MM.1S (cell line): ENCODE measurements at places on chromosomes 7 and 10.

- no peak overlapping the region for H3K4me3 ChIP-seq
- no peak overlapping the region for H3K27ac ChIP-seq
- no peaks in the 10 kb centered on the region for H3K4me1 ChIP-seq
- no peak for DNase-seq
Observed at GRCh38 chr7:3174515-3175284, 126.4 kb upstream of the SDK1 start.

DNA sequence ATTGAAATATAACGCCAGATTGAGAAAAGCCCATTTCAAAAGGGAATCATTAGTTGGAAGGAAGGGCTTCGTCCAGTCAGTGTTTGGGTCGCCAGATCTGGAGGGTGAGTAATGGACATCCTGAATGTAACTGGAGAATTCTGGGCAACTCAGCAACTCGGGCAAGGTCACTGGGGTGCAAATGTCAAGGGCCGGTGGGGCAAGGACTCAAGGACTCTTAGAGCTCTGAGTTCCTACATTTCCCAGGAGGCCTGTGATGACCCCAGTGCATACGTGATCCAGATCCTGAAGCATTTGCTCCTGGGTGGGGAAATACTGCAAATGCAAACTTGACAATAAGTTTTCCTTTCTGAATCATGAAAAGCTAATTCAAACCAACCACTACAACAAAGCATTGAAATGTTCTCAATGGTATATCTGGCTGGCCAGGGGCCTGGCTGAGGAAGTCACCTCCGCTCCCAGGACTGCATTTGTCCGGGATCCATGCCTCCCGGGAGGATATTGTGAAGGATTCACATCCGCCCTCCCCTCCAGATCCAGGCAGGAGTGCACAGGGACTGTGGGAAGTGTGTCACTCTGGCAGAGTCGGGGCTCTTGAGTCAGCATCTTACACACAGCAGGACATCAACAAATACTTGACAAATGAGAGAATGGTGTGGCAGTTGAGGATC lies 164.0 kb downstream of the FANK1 start:
- no peak for DNase-seq
- H3K27ac ChIP-seq, result no peak overlapping the region
- H3K27me3 ChIP-seq, result peaks cover 7% of the 10 kb centered on the region; the same call in 1 of the 2 replicates
- H3K4me3 ChIP-seq, result no peak overlapping the region
- H3K36me3 ChIP-seq, result no peaks in the 10 kb centered on the region

- H3K27ac ChIP-seq, result peak overlapping the region; percentile 94
- H3K4me3 ChIP-seq, result peak overlapping the region; percentile 15; the same call in 1 of the 2 replicates
- DNase-seq, result peak; percentile 71
- no peaks in the 10 kb centered on the region for H3K27me3 ChIP-seq
- H3K4me1 ChIP-seq, result peaks cover 25% of the 10 kb centered on the region
Observed at GRCh38 chr10:86486856-86487255, 34.7 kb downstream of the WAPL start.

GRCh38 chr7:107277331-107277730 lies 108.5 kb downstream of the HBP1 start:
- no peaks in the 10 kb centered on the region for H3K36me3 ChIP-seq
- no peaks in the 10 kb centered on the region for H3K4me1 ChIP-seq
- DNase-seq, result no peak
- no peak overlapping the region for H3K4me3 ChIP-seq
- H3K27ac ChIP-seq, result no peak overlapping the region

- H3K4me1 ChIP-seq, result 0 out of 2 replicates have a peak, but pooled peaks cover 6% of the 10 kb centered on the region
- no peak overlapping the region for H3K4me3 ChIP-seq
- H3K27ac ChIP-seq, result no peak overlapping the region
- no peaks in the 10 kb centered on the region for H3K36me3 ChIP-seq
- no peak for DNase-seq
Observed at GRCh38 chr10:22723343-22723779, 9.0 kb upstream of the PIP4K2A start.

DNA sequence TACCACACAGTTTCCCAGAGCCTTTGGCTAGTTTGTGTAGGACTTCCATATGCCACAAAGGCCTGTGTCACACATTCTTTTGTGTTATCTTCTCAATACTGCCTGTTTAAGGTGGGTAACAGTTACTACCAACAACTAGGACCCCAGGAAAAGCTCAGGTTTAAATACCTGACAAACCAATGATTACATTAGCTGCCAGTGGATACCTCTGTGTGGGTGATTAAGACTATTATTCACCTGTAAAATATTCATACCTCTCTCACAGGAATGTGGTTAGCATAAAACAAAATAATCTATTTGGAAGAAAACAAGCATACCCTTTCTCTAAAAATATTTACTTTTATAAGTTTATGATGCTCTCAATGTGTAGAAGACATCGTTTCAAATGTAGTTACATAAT lies 1007.7 kb downstream of the NRG3 start:
- no peak for DNase-seq
- no peaks in the 10 kb centered on the region for H3K4me1 ChIP-seq
- no peak overlapping the region for H3K4me3 ChIP-seq

DNA sequence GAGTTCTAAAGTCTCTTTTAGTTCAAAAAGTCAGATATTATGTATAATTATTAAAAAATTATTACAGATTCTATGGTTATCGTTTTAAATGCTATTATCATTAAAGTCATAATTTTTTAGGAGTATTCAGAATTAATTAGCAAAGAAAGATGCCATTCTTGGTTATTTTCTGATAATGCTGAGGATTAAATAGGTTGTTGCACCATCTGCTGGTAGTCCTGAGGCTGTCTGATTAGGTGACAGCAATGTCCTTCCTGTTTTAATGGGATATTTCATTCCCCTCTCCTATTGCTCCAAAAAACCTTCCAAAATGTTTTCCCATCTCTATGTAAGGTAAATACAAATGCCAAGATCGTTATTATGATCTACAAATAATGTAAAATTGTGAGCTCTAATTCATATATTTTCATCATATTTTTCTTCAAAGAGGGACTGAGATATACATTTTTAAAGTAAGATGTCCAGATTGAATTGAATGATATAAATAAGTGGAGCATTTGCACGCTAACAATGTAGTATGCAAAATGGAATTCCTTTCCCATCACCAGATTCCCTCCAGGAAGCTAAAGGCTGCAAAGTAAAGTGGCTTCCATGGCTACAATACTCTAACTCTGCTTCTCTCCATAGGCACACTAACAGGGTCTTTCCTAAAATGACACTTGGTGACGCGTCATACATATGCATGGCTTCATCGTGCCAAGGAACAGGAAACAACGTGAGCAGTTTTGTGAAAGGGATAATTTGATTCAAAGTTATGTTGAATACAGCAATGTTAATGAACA lies 58.8 kb upstream of the AKR1E2 start:
- H3K36me3 ChIP-seq, result no peaks in the 10 kb centered on the region
- H3K27ac ChIP-seq, result no peak overlapping the region
- DNase-seq, result no peak
- H3K27me3 ChIP-seq, result no peaks in the 10 kb centered on the region
- no peaks in the 10 kb centered on the region for H3K4me1 ChIP-seq

DNA sequence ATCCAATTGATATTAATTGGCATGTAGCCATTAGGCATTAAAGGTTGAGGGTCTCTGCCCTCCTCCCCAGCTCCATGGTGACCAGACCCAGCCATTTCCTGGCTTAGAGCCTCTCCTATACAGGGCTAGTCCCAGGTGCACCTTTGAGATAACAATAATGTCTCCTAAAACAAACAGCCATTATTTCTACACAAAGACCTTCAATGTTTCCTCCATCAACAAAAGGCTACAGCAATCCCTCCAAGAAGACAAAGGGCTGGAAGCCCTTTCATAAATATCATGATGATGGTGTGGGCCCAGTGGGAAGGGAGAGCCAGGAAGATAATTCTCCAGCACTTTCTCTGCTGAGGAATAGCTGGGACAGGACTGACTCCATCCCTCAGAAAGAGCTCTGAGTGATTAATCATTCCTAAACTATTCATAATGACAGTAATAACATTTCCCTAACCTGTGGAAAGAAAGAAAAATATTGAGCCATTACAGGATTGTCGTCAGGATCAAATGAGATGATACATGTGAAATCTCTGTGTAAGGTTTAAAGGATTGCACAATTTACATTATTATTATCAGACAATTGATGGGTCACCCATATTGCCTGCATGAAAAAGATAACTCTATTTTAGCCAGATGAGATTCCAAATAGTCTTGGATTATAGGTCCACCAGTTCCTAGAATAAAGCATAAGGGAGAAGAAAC lies 10.2 kb downstream of the PKD2L1 start:
- no peak overlapping the region for H3K4me3 ChIP-seq
- no peaks in the 10 kb centered on the region for H3K27me3 ChIP-seq
- no peak overlapping the region for H3K27ac ChIP-seq

GRCh38 chr7:112149734-112150133 lies 56.5 kb downstream of the DOCK4 start:
- H3K27me3 ChIP-seq, result no peaks in the 10 kb centered on the region
- no peak overlapping the region for H3K27ac ChIP-seq
- no peaks in the 10 kb centered on the region for H3K36me3 ChIP-seq
- H3K4me3 ChIP-seq, result no peak overlapping the region
- H3K4me1 ChIP-seq, result no peaks in the 10 kb centered on the region

DNA sequence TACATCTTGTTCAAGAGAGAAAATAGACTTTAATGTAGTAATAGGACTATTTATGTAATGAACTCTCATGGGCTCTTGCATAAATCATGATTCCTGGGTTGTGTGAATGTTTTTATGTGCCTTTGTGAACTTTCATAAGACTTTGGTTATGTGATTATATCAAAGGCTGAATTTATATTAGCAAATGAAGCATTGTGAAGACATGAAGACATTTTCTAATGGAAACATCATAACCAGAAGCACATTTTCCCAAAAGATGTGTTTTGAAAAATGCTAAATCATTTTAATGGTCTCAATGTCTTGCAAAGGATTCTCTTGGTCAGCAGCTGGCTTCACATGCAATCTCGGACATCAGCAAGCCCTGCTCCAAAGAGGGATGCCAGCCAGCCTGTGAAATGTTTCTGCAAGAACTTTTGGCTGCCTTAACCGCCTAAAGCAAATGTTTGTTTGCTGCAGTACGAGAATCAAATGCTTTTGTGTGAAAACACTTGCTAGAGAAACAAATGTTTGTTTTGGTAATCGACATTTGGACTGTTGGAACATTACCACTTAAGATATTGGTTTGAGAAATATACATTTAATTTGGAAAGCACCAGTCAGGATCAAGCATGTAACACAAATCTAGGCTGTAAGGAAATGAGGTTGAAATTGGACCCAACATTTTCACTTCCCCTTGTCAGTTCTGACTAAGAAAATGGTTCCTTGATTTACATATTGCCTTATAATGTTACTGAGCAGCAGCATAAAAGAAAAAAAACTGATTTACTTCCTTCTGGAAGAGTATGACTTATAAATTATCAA lies 102.1 kb downstream of the RTKN2 start:
- no peaks in the 10 kb centered on the region for H3K27me3 ChIP-seq
- no peak overlapping the region for H3K4me3 ChIP-seq
- peaks cover 11% of the 10 kb centered on the region; the same call in 1 of the 2 replicates for H3K4me1 ChIP-seq
- DNase-seq, result no peak

- H3K36me3 ChIP-seq, result no peaks in the 10 kb centered on the region
- 0 out of 2 replicates have a peak, but pooled peaks cover 6% of the 10 kb centered on the region for H3K4me1 ChIP-seq
- H3K27ac ChIP-seq, result no peak overlapping the region
- no peak overlapping the region for H3K4me3 ChIP-seq
- H3K27me3 ChIP-seq, result no peaks in the 10 kb centered on the region
Observed at GRCh38 chr7:38171623-38172391, 6.2 kb upstream of the STARD3NL start.
